ENCODE measurements at places on chromosomes 4 and X.

DNA sequence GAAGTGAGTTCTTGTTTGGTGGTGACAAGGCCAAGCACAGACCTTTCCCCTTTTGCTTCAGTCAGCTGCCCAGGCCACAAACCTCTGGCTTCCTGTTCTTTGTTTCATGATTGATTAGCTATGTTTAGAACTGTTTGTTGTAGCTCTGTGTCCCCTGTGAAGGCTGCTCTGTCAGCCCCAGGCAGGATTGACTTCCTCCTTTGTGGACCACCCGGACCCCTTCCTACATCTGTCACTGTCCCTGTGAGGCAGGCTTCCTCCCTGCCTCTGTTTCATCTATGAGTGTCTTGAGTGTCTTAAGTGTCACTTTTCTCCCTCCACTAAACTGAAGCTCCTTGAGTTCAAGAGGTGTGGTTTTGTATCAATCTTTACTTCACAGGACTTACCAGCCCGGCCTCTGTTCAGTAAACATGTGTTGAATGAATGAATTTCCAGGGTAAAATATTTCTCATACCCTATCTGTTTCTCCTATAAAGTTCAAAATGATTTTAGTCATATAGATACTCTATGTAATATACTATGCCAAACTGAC, 83.5 kb downstream of the ZNF674 start:
- DNase-seq: no peak

- no peak for DNase-seq
Observed at GRCh38 chr4:183591301-183591700, 67.7 kb downstream of the RWDD4 start.

- DNase-seq: no peak
Observed at GRCh38 chr4:184814686-184815045, 11.1 kb downstream of the ACSL1 start.

GRCh38 chrX:37905436-37906147, 58.2 kb upstream of the DYNLT3 start:
- DNase-seq: peak; percentile 38

DNA sequence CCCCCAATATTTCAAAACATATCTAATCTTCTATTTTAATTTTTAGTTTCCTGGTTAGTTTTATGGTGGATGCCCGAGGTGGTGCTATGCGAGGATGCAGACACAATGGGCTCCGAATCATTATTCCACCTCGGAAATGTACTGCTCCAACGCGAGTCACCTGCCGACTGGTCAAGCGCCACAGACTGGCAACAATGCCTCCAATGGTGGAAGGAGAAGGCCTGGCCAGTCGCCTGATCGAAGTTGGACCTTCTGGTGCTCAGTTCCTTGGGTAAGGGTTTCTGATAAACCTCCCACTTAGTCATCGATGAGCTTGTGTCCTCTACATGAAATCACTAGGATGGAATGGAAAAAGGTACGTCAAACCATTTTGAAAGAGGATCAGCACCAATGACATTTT, 280.7 kb downstream of the ANK2 start:
- DNase-seq: no peak

GRCh38 chr4:37567836-37568235, 118.3 kb downstream of the RELL1 start:
- no peak for DNase-seq

DNA sequence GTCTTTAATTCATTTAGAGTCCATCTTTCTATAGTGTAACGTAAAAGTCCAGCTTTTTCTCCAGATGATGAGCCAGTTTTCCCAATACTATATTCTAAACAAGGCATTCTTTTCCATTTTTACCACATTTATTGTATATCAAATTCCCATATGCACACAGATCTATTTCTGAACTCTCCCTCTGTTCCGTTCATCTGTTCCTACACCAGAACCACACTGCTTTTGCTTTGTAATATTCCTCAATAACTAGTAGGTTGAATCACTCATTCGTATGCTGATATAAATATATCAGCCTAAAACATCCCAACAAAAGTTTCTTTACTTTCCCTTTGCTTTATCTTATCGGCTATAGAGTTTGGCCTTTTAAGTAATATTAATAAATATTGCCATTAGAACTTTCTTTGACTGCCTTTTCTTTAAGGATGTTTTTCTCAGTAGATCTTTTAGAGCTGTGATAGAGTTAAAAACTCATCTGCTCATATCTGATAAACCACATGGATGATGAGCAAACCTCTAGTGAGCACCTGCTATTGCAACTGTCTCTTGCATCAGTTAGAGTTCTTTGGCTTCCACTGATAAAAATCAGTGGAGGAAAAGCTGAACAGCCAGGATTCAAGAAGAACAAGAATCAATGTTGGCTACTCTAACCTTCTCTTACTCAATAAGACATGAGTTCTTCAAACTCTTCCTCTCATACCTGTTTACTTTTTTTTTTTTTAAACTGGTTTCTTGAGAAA, 13.1 kb upstream of the RPL34 start:
- DNase-seq: no peak

- DNase-seq: no peak
Observed at GRCh38 chr4:127352220-127353113, 280.3 kb upstream of the INTU start.

GRCh38 chr4:173482330-173482931, 47.6 kb downstream of the HAND2 start:
- no peak for DNase-seq

DNA sequence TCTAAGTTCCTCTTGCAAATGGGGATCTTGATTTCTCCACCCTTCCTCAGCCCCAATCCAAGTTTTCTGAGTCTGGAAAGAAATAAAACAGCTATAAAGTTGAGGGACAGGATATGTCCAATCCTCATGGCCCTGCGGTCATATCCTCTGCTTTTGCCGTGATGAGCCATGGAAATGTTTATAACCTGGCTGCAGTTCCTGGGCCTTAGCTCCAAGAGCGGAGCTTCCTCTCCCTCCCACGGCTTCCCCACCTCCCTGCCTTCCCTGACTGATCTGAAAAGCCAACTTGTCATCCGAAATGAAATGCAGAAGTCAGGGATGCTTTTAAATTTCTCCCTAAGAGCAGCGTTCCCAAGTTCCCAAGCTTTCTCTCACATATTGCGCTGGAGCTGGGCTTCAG, 221.5 kb upstream of the SFRP2 start:
- DNase-seq: no peak

DNA sequence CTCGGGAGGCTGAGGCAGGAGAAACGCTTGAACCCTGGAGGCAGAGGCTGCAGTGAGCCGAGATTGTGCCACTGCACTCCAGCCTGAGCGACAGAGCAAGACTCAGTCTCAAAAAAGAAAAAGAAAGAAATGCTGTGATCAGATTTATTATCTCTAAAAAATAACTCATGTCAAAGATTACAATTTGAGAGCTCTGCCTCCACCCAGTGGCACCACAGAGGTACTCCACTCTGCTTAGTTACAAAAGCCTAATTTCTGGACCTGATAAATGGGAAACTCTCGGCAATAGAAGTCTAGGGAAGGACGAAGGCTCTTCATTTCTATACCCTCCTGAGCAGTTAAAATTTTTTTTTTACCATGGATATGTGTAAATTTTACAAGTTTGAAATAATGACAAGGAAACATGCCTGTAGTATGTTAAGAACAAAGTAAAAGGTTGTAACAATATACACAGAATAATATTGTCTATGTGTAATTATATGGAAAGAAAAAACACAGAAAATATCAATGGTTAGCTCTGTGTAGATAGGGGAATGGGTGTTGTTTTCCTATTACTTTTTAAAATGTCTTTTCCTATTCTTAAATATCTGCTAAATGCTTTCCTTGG, 149.8 kb downstream of the STIM2 start:
- DNase-seq: peak; percentile 66

DNA sequence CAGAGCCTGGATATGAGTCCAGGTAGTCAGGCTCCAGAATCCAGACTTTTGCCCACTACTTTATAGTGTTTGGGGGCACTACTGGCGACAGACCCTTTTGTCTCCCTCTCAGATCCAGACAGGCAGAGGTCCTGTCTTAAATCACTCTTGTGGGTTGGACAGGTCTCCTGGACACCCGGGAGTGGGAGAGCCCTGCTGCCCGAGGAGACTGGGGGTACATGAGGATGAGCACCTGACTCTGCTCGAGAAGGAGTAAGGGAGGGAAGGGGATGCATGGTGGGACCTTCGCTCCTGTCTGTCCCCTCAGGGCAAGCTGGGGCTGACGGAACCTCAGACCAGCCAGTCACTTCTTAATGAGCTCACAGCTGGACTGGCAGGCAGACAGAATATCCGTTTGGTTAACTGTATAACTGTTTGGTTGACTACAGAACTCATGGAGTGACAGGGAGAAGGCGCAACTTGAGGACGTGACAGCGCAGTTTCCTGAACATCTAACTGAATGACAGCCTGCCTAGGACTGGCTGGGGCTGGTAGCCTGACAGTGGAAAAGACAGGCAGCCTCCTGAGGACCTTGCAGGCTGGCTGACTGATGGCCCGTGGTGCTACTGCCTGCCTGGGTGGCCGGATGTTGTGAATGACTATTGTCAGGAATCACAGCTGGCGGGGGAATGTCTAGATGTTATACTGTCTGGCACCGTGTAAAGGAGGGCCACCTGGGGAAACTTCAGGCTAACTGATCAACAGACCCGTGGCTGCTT, 1.6 kb upstream of the SUV39H1 start:
- DNase-seq: no peak

Measured in glutamatergic neuron (in vitro differentiated cells).